ENCODE measurements at places on chromosomes 4 and X. TPM values are rescaled to one million over a fixed set of nuclear protein-coding genes. Genes with fewer than 3 reads are reported as not detected.

DNA sequence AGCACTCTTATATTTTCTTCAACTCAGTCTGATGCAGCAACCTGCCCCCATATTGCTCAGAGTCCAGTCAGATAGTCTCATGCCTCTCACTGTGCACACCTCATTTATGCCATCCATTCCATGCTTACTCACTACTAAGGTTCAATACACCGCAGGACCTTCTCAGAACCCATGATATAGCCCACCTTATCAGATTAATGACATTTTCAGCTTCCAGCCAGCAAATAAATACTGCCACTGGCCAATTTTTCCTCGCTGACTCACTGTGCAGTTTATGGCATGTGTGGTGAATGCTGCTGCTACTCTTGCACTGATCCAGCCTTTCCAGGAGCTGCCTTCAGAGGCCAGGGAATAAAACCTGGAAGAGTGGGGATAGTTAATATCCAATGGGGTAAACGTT is 380.6 kb upstream of the SPOCK3 start:
- no peaks in the 10 kb centered on the region for H3K4me1 ChIP-seq
- no peak for DNase-seq
- no peak overlapping the region for H3K4me3 ChIP-seq
- no peak overlapping the region for H3K27ac ChIP-seq

DNA sequence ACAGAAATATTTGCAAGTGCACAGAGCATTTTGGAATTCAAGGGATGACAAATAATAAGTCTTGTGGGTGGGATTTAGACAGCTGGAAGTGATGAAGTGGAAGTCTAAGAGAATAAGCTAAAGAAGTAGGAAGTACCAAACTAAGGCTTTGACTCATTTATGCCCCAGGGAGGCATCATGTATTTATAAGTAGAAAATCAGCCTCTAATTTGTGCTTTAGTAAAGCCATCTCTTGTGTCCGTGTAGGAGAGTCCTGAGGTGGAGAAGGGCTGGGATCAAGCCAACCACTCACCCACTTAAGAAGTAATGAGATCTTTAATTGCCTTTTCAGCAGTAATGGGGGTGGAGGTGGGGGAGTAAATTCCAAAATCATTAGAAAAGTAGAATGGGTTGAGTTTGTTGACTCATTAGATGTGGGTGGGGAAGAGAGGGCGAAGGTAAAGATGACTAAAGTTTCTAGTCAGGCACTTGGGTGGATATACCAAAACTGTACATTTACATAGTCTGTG is 356.7 kb downstream of the STIM2 start:
- H3K4me1 ChIP-seq = no peaks in the 10 kb centered on the region
- no peak for DNase-seq
- H3K36me3 ChIP-seq = no peaks in the 10 kb centered on the region
- H3K4me3 ChIP-seq = no peak overlapping the region
- H3K27me3 ChIP-seq = no peaks in the 10 kb centered on the region

LRCH2 gene
- total RNA-seq = 1.3 TPM

- no peaks in the 10 kb centered on the region for H3K27me3 ChIP-seq
- H3K27ac ChIP-seq = no peak overlapping the region
- no peaks in the 10 kb centered on the region for H3K36me3 ChIP-seq
These were observed 1.8 kb downstream of the TBC1D25 start for GRCh38 chrX:48541140-48541814.

GRCh38 chrX:9071031-9071650 is 37.2 kb upstream of the FAM9B start:
- H3K4me1 ChIP-seq = no peaks in the 10 kb centered on the region
- H3K27me3 ChIP-seq = no peaks in the 10 kb centered on the region
- H3K27ac ChIP-seq = no peak overlapping the region
- no peaks in the 10 kb centered on the region for H3K36me3 ChIP-seq

GRCh38 chr4:149999485-150000074 is 78.7 kb upstream of the DCLK2 start:
- H3K4me3 ChIP-seq = no peak overlapping the region
- H3K27ac ChIP-seq = no peak overlapping the region
- DNase-seq = peak; percentile 51
- H3K36me3 ChIP-seq = no peaks in the 10 kb centered on the region

DNA sequence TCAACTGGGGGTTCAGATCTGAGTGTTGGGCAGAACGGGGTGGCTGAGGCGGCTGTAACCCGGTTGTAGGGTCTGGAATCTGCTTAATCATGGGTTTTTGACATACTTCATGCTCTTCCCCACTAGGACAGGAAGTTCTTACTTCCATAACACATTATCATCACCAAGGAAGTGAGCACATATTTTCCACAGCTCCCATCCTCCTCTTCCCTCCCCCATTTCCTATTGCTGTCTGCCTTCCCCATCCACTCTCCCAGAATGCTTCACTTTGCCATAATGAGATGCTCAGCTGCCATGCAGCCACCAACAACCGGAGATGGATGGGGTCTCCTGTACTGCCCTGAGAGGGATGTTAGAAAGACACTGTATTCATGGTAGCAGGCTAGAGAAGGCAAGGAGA is 6.4 kb upstream of the DCUN1D4 start:
- no peaks in the 10 kb centered on the region for H3K27me3 ChIP-seq
- H3K4me3 ChIP-seq = no peak overlapping the region
- no peaks in the 10 kb centered on the region for H3K4me1 ChIP-seq
- no peaks in the 10 kb centered on the region for H3K36me3 ChIP-seq
- DNase-seq = no peak

- no peak overlapping the region for H3K27ac ChIP-seq
- no peak for DNase-seq
- H3K4me1 ChIP-seq = peaks cover 11% of the 10 kb centered on the region
- H3K4me3 ChIP-seq = no peak overlapping the region
These were observed 117.2 kb upstream of the FAT1 start for GRCh38 chr4:186840771-186841301.

CTAG2 gene
- not detected for total RNA-seq

DNA sequence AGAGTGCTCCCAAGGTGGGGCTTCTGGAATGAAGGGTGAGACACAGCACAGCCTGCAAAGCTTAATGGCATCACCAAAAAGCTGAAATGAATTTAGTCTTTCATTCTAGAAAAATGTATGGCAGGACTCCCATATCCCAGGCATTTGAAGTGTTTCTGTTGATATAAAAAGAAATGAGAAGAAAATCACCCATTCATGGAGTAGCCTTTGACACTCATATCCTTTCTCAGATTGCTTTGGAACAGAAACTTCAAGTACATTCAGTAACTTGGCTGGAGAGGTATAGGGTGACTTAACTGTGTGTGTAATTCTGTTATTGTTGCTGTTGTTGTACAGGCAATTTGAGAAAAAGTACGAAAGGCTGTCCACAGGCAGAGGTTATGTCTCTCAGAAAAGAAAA is 35.3 kb downstream of the C4orf54 start:
- no peak overlapping the region for H3K27ac ChIP-seq
- no peaks in the 10 kb centered on the region for H3K27me3 ChIP-seq
- no peaks in the 10 kb centered on the region for H3K36me3 ChIP-seq
- no peaks in the 10 kb centered on the region for H3K4me1 ChIP-seq

CXCL11 gene
- not detected for total RNA-seq

PJA1 gene
- total RNA-seq = 8.2 TPM

RPA4 gene
- total RNA-seq = 2.9 TPM

RBM47 gene
- total RNA-seq = 79.9 TPM

- H3K4me3 ChIP-seq = no peak overlapping the region
- no peaks in the 10 kb centered on the region for H3K27me3 ChIP-seq
- H3K36me3 ChIP-seq = no peaks in the 10 kb centered on the region
- no peak overlapping the region for H3K27ac ChIP-seq
- DNase-seq = no peak
- H3K4me1 ChIP-seq = no peaks in the 10 kb centered on the region
These were observed 91.4 kb downstream of the SLC39A8 start for GRCh38 chr4:102253860-102254259.

SSX1 gene
- total RNA-seq = not detected

DNA sequence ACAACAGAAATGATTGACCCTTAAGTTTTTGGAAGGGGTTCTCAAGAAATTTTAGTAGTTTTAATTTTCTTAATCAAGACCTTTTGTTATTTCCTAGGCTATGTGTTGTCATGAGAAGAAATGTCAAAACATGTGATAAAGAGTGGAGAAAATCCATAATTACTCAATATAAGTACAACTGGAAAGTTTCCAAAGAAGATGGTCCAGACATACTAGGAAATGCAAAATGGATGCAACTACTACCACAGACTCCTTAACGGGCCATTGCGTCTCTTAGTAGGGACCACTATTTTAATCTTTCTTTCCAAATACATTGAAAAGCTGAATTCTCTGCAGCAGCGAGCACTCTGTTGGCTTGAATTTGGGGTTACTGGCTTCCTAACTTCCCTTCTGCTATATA is 148.8 kb downstream of the NWD2 start:
- H3K4me1 ChIP-seq = no peaks in the 10 kb centered on the region
- no peak for DNase-seq
- no peaks in the 10 kb centered on the region for H3K27me3 ChIP-seq
- no peaks in the 10 kb centered on the region for H3K36me3 ChIP-seq

- DNase-seq = no peak
- peak overlapping the region; percentile 83 for H3K27ac ChIP-seq
- no peaks in the 10 kb centered on the region for H3K27me3 ChIP-seq
- no peak overlapping the region for H3K4me3 ChIP-seq
These were observed 512 bp upstream of the ANTXR2 start for GRCh38 chr4:80073473-80074008.

- no peaks in the 10 kb centered on the region for H3K27me3 ChIP-seq
- H3K27ac ChIP-seq = no peak overlapping the region
These were observed 24.1 kb upstream of the MAGEC1 start for GRCh38 chrX:141879616-141880015.

DNA sequence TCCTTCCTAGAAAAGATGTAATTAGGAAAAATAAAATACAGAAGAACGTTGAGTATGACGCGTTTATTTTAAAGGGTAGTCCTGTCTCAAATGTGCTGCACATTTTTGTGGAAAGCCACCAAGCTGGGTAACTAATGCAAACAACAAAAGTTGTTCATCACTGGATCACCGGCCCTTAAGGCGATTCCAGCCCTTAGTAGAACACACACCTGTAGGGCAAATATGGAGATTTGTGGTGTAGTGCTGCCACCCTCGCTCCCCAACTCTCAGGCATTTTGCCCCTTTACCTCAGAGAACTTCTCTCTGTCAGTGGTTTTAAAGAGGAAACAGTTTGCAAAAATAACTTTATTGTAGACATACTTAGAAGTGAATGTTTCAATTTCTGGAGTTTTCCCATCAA is 1.9 kb downstream of the TBL1X start:
- peaks cover 40% of the 10 kb centered on the region for H3K4me1 ChIP-seq
- no peaks in the 10 kb centered on the region for H3K36me3 ChIP-seq
- H3K4me3 ChIP-seq = no peak overlapping the region
- no peak for DNase-seq

GRCh38 chr4:174613979-174614378 is 91.7 kb upstream of the HPGD start:
- H3K4me1 ChIP-seq = no peaks in the 10 kb centered on the region
- no peaks in the 10 kb centered on the region for H3K36me3 ChIP-seq
- H3K4me3 ChIP-seq = no peak overlapping the region
- DNase-seq = no peak
- H3K27ac ChIP-seq = no peak overlapping the region
- no peaks in the 10 kb centered on the region for H3K27me3 ChIP-seq

PNMA6F gene
- total RNA-seq = not detected

PRPS2 gene
- total RNA-seq = 41.8 TPM

DNA sequence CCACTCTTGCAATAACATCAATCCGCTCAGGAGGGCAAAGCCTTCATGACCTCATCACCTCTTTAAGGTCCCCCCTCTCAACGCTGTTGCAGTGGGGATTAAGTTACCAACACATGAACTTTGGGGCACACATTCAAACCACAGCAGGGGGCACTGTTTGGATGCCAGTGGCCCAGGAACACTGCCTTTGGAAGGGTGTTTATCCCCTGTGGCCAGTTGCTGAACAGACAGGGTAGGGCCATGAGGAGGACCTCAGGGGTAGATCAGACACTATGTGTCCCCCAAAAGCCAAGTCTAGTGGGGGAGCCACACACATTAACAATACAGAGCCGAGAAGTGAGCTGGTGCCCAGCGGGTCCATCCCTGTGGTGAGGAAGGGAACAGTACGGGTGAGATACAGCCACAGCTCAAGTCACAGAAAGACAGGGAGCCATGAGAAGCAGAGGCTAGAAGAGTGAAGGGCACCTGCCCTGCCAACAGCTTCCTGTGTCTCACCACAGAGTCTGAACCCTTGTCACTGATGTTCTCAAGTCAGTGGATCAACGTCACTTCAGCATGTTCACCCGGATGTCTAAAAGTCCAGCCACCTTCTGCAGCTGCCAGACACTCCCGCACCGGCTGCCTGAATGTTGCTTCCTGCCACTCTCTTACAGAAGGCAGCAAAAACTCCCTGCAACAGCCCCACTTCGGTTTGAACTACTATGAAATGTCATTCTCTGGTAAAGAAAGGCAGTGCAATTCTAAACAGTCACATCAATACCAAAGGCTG is 19.9 kb upstream of the MXD4 start:
- no peaks in the 10 kb centered on the region for H3K27me3 ChIP-seq
- H3K4me3 ChIP-seq = no peak overlapping the region
- peak; percentile 35 for DNase-seq
- no peak overlapping the region for H3K27ac ChIP-seq

- no peaks in the 10 kb centered on the region for H3K36me3 ChIP-seq
- no peak overlapping the region for H3K4me3 ChIP-seq
- no peak for DNase-seq
- no peak overlapping the region for H3K27ac ChIP-seq
- no peaks in the 10 kb centered on the region for H3K27me3 ChIP-seq
These were observed 208.7 kb upstream of the KLF3 start for GRCh38 chr4:38455092-38455862.

GRCh38 chr4:76872556-76872955 is 25.4 kb downstream of the SOWAHB start:
- no peak overlapping the region for H3K27ac ChIP-seq
- H3K36me3 ChIP-seq = no peaks in the 10 kb centered on the region
- no peak overlapping the region for H3K4me3 ChIP-seq

GRCh38 chr4:160523231-160523630 is 1420.4 kb downstream of the RAPGEF2 start:
- H3K4me3 ChIP-seq = no peak overlapping the region
- H3K36me3 ChIP-seq = no peaks in the 10 kb centered on the region
- DNase-seq = no peak
- H3K27me3 ChIP-seq = no peaks in the 10 kb centered on the region
- no peak overlapping the region for H3K27ac ChIP-seq
- H3K4me1 ChIP-seq = no peaks in the 10 kb centered on the region

DNA sequence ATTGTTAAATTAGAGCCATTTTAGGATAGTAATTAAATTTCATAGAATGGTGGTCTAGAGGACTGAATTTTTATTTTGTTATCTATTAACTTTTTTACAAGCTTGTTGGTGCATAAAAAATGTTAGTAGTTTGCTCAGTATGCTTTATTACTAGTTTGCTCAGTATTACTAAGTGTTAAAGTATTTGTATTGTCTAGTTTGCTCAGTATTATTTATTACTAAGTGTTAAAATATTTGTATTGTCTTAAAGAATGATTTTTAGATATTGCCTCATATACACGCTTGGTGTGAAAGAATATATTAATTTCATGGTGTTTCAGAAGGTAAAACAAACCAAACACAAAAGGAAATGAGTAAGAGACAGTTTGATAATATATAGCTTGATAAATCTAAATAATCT is 268.4 kb upstream of the MAGEB18 start:
- H3K4me3 ChIP-seq = no peak overlapping the region
- no peaks in the 10 kb centered on the region for H3K36me3 ChIP-seq
- H3K27me3 ChIP-seq = no peaks in the 10 kb centered on the region
- DNase-seq = no peak

CXorf51A gene
- total RNA-seq = not detected

- H3K27me3 ChIP-seq = no peaks in the 10 kb centered on the region
- no peak overlapping the region for H3K4me3 ChIP-seq
- H3K4me1 ChIP-seq = no peaks in the 10 kb centered on the region
- DNase-seq = no peak
These were observed 12.4 kb upstream of the SH3RF1 start for GRCh38 chr4:169283114-169283509.

GRCh38 chr4:92339676-92340075 is 35.9 kb downstream of the GRID2 start:
- no peak for DNase-seq
- no peaks in the 10 kb centered on the region for H3K36me3 ChIP-seq
- no peak overlapping the region for H3K4me3 ChIP-seq
- no peaks in the 10 kb centered on the region for H3K27me3 ChIP-seq
- no peak overlapping the region for H3K27ac ChIP-seq
